ENCODE measurements at places on chromosomes 1 and 21.

- DNase-seq, result no peak
Measured at GRCh38 chr1:72141875-72142274, 140.5 kb downstream of the NEGR1 start.

DNA sequence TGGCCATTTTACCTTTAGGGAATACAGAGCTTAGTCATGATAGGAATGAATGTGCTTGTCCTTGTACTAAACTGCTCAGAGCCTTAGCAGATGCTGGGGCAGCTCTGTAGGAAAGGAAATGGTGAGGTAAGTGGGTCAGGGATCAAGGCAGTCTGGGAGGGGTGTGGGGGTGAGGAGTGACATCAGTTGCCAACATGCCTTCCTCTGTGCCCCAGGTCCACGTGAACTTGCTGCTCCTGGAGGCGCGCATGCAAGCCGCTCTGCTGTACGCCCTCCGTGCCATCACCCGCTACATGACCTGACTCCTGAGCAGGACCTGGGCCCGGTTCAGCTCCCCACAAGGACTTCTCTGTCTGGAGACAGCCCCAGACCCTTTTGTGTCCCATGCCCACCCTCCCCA, 21.2 kb downstream of the SESN2 start:
- DNase-seq, result no peak

- no peak for DNase-seq
Measured at GRCh38 chr1:224196813-224197600, 14.0 kb downstream of the DEGS1 start.

DNA sequence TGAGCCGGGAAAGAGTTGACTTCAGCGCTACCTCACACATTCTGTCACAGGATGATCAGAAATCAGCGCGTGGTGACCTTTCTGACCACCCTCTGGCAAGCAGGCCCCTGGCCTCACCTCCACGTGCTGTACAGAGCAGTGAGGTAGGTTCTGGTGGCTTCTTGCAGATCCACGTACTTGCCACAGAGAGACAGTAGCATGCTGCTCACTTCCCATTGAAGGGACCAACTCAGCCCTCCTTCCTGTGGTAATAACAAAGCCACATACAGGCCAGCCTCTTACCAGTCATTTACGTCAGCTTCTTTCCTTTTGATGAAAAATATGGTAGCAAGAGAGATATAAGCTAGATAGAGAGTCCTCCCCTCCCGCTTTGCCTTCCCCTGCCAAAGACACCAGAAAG, 200.7 kb downstream of the CHRM3 start:
- no peak for DNase-seq

DNA sequence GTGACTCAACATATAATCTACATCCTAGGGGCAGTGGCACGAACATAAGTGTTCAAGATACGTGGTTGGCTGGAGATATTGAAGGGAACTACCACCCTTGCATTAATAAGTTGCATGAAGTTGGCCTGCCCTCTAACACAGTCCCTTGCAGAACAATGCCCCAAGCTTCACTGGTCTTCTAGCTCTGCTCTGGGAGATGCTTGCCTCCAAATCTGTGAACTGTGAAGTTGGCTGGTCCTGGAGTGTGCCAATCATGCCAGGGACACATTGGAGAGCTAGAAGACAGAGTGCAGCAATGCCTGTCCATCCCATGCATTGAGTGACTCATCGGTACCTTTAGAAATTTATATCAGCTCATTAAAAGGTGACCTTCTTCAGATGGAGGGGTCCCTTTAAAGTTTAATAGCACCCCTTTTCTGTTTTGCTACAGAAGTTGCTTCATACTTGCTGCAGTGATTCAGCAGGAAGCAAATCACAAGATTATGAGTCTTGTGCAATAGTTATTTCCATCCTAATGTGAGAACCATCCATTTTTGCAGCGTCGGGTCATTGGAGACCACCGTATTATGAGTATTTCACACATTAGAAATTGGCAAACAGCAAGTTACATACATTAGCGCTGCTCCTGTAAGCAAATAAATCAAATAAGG, 55.2 kb upstream of the KAZN start:
- DNase-seq, result no peak

GRCh38 chr1:178086294-178086693, 7.6 kb upstream of the RASAL2 start:
- DNase-seq, result no peak

DNA sequence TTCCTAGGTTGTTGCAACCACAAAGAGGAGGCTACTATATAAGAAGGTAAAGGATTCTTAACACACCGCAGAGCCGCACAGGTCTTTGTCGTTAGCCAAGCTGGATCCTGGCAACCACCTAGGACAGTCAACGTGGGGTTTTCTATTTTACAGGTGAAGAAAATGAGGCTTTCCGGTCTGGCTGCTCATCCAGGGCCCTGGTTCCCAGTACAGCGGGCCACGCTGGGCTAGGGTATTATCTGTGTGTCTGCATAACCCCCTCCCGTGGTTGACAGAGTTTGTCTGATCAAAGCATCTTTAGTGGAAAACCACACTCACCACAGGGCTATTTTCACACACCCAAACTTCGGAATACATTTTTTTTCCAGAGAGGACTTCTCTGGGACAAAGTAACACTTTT, 39.0 kb upstream of the PDE9A start:
- no peak for DNase-seq
